T-helper 17 cell (primary cell): ENCODE measurements at places on chromosomes 5 and 9.

- no peak for DNase-seq
These were observed 56.3 kb downstream of the CETN3 start for GRCh38 chr5:90353254-90353653.

DNA sequence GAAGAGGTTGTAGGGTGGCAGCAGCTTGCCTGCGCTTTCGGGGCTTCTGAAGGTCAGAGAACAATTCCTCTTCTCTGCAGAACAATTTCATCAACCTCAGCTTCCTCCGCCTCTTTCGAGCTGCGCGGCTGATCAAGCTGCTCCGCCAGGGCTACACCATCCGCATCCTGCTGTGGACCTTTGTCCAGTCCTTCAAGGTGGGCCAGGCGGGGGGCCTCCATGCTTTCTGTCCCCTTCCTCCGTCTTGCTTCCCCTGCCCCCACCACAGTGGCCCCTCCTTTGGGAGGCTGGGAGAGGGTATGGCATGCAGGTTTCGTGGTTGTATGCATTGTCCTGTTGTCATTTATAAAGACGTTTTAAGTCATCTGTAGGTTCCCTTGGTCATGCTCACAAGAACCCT is 195.8 kb downstream of the CACNA1B start:
- no peak for DNase-seq

DNA sequence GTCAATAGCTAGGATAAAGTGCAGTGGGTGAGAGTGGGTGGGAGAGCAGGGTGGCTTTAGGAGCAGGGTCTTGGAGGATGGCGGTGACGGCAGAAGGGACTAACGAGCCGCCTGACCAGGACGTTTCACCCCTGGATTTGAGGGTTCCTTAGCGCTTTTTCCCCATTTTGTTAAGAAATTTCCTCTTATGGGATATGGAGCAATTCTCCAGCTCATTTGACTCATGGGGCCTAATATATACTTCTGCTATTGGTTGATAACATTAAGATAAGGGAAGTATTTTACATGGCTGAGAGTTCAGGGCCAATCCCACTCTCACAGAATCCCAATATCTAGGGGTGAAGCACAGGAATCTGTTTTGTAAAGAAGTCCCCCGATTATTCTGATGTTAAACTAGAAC is 17.6 kb downstream of the CD180 start:
- no peak for DNase-seq

- no peak for DNase-seq
These were observed 42.3 kb downstream of the BASP1 start for GRCh38 chr5:17259630-17260257.

DNA sequence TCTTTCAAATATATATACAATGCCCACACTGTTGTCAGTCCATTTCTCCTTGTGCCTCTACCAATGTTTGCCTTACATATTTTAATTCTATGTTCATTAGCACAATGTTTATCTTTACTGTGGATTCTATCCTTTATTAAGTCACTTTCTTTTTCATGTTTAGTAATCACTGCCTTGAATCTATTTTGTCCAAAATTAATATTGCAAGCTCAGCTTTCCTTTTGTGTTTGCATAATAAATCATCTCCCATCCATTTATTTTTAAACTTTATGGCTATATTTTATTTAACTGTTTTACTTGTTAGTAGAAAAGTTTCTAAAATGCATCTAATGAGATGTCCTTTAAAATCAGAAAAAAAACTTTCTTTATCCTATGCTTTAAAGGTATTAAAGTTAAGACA is 126.8 kb upstream of the ACOT12 start:
- DNase-seq, result no peak

DNA sequence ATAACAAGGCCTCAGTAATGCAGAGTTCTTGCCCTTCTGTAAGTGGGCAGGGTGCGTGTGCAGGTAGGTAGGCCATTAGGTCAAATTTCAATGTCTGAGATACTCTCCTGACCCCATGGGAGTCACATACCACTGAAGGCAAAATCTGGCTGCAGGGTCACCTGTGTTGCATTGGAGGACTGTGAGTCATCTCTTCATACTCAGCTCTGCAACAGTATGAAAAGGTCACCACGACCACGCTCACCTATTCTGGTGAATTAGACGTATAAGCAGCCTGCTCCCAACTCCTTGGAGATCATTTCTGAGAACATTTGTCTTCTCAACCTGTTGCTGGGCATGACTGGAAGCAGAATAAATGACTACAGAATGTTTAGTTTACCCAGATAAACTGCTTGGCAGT is 599.8 kb downstream of the PDE4D start:
- no peak for DNase-seq

- DNase-seq, result no peak
These were observed 76.9 kb downstream of the ANKH start for GRCh38 chr5:14794583-14795230.

GRCh38 chr5:123035918-123036390 is 571 bp downstream of the PPIC start:
- DNase-seq, result no peak

- no peak for DNase-seq
These were observed 730 bp downstream of the WWC1 start for GRCh38 chr5:168291964-168292785.

GRCh38 chr5:139926797-139927503 is 116.1 kb downstream of the NRG2 start:
- DNase-seq, result no peak

DNA sequence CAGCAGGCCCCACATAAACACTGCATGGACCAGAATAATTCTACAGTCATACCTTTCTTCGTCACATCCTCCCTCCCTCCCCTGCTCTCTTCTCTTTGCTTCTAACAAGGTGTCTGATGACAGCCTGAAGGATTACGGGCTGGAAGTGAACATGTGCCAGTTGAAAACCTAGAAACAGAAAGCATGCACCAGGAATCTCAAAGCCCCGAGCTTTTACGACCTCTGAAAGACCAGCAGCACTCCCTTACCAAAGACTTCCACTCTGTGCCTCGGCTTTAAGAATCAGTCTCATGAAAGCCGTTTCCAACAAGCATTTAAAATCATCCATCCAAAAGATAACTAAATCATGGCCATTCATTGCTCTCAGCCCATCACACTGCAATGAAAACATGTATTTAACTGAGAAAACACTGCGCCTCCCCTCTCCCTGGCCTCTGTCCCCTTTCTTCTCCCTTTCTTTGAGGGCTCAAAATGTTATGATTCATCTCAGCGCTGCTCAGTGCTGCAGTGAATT is 21.3 kb downstream of the MSX2 start:
- no peak for DNase-seq

- no peak for DNase-seq
These were observed 93.0 kb downstream of the CCDC192 start for GRCh38 chr5:127796211-127796610.

DNA sequence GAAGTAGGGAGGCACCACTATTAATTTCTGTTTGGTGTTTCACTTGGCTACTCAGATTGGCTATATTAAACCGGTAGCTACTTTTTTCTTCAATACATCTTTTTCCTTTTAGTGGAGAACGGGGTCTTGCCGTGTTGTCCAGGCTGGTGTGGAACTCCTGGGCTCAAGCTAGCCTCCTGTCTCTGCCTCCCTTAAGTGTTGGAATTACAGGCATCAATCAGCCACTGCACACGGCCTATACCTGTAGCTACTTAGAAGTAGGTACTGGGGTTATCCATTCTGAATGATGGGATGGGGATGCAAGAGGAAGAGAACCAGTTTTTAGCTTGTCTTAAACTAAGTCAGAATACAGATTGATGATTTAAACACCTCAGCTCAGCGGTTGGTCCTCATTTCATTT is 1.7 kb downstream of the UBE2D2 start:
- DNase-seq, result no peak

DNA sequence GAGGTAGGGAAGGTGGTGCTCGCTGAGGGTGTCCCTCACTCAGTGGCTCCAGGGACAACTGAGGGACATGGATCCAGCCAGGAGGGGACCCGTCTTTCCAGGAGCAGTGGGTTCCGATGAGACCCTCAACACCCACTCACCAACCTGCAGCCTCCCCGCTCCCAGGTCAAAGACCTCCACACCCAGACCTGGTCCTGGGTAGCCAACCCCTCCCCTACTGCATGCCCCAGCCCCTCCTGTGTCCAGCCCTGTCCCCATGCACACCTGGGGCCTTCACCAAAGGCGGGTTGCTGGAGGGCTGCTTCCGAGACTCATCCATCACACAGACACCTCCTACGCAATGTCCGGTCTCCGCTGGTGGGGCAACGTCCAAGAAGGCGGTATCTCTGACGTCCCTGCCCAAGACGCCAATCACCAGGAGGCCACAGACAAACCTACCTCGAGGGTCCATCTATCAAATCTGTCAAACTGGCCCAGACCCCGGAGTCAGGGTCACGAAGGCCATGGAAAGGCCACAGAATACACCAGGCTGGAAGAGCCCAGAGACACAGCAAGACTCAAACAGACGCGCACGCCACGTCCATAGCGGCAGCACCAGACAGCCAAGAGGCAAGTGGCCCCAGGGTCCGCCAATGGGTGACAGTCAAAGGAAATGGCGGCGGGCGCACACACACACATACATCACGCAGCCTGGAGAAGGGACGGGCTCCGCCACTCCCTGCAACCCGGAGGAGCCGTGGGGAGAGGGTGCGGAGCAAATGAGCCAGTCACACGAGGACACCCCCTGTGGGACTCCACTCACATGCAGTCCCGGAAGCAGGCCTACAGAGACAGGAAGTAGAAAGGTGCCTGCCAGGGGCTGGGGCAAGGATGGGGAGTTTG is 10.8 kb downstream of the NACC2 start:
- DNase-seq, result no peak

- no peak for DNase-seq
These were observed 591.5 kb downstream of the RAB3C start for GRCh38 chr5:59174248-59174844.

DNA sequence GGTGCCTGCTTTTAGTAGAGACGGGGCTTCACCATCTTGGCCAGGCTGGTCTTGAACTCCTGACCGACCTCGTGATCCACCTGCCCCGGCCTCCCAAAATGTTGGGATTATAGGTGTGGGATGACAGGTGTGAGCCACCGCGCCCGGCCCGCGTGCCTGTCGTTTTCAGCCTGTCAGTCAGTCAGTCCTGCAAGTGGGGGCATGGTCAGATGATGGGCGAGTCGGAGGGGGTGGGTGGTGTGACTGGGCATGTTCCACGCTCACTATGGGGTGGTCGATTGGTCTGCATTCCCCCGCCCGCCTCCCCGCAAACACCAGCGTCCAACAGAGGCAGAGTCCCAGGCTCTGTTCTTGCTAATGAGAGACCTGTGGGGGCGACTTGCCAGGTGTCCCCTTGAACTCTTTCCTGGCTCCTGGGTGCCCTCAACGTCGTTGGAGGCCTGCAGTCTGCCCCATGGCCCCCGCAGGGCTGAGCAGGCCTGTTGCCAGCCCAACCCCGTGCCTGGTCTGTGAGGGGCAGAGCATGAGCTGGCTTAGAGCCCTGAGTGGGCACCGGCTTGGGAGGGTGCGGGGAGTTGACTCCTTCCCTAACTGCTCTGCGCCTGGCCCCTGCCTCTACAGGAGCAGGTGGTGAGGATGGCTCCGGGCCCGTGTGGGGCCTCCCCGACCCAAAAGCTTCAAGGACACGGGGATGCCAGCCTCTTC is 23.1 kb downstream of the CRB2 start:
- no peak for DNase-seq

- no peak for DNase-seq
These were observed 570.6 kb upstream of the ZNF608 start for GRCh38 chr5:125316915-125317535.

GRCh38 chr9:22373636-22374035 is 73.0 kb upstream of the DMRTA1 start:
- no peak for DNase-seq

GRCh38 chr5:74634611-74635286 is 5.8 kb downstream of the ENC1 start:
- no peak for DNase-seq

DNA sequence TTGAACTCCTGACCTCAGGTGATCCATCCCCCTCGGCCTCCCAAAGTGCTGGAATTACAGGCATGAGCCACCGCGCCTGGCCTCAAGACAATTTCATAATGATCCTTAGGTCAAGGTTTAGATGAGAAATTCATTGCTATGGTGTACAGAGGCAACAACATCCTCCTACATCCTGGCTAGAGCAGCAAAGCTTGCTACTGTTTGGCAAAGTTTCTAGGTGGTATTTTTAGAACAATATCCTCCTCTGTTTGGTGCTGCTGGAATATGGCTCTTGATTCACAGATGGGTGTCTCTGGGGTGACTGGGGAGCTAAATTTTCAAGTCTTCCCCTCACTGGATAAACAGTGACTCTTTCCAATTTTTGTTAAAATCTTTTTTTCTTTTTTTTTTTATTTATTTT is 30.6 kb downstream of the CRHBP start:
- DNase-seq, result no peak

DNA sequence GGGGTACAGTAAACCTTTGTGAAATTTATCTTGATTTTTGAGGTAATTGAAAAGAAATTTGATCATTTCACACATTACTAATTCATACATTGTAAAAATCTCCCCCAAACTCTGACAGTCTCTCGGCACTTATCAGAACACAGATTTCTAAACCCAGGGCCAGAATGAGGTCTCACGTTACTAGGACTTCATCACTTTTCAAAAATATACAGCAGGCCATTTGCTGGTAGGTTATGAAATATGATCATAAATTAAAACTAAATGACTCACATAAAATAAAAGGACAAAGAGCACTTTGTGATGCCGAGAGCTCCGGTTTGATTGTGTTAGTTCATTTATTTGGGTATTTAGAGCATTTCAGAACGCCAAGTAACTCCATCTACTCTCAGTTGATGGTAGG is 17.0 kb downstream of the MSX2 start:
- DNase-seq, result no peak

- peak; percentile 38 for DNase-seq
These were observed 553 bp downstream of the MAP3K1 start for GRCh38 chr5:56815658-56816545.

DNA sequence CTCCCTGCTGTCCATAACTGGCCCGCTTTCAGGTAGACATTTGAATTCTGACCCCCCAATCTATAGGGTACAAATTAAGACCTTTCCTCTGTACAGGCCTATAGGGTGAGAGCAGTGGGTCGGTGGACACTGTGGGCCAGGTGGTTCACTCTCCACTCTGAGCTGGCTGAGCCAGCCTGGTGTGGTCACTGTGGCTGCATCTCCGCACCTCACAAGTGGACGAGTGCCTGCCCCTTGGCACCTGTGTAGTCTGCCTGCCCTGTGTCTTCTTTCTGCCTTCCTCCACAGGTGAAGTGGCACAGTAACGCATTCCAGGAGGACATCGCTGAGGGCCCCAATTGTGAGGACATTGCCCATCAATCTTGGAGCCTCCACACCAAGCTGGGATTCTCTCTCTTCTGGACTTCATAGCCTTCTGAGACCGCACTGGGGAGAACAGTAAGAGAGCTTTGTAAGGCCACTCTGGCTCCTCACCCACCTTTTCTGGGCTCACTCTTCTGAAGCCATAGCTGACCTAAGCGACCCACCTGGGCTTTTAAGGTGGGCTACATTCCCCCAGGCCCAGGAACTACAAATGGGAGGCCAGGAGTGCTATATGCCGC is 33.5 kb upstream of the JADE2 start:
- no peak for DNase-seq

DNA sequence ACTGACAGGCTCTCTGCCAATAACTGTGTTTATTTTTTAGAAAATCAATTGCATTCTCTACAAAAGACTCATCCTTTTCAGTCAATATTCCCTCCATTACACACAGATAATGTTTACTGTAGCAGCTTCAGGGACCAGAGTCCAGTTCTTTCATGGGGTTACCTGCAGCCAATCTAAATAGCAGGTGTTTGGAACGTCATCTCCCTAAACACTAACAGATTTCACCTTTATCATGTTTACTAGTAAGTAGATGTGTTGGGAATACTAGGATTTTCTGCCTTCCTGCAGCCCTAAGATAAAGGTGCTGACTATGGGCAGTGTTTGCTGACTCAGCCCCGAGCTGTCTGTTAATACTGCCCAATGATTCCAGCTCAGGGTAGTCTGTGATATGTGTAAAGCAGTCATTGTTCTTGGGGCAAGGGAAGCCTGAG is 447.0 kb downstream of the KIF4B start:
- no peak for DNase-seq

GRCh38 chr5:141734501-141735229 is 52.6 kb upstream of the ARAP3 start:
- DNase-seq, result no peak
